ENCODE measurements at places on chromosomes 3 and 15.

DNA sequence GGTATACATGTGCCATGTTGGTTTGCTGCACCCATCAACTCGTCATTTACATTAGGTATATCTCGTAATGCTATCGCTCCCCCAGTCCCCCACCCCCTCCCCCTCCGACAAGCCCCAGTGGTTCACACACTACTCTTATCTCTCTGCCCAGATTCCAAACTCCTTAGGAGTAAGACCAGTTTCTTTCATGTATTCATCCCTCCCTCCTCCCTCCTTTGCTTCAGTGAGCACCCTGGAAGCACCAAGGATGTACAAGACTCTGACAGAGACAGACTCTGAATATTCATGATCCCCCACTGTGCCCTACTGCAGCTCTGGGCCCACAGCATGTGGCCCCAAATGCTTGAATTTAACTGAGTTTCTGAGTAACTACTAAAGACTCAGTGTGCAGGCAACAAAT is 113.8 kb upstream of the RAD18 start:
- no peak for DNase-seq

DNA sequence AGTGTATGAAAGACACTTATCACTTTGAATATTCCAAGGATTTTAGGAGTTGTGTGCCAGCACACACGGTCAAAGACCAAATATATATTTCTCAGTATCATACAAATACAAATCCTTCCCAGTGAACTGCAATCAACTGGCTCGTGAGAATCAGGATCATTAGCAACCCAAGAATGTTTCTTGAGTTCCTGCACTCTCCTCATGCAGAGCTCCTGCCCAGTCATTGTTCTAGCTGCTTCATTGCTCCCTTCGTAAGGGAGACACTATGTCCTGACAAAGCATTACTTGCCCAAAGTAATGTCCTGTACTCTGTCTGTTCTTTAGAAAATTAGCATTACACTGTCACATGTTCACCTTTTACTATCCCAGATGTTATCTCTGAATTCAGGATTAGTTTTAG is 92.0 kb upstream of the SLC4A7 start:
- DNase-seq: no peak

DNA sequence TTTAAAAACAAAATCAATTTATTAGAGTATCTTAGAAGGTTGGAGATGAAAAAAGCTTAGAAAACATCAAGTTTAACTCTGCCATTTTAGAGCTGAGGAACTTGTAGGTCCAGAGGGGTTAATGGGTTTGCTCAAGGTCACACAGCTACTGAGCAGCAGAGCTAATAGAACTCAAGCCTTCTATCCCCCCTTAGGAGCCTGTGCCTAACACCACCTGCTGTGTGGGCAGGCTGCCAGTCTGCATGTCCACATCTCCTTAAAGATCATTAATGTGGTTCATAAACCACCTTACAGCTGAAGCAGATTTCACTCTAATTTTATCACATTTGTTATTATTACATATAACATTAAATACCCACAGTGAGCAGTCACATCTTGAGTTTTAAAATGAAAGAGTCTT is 14.1 kb upstream of the SLC35G2 start:
- DNase-seq: no peak

DNA sequence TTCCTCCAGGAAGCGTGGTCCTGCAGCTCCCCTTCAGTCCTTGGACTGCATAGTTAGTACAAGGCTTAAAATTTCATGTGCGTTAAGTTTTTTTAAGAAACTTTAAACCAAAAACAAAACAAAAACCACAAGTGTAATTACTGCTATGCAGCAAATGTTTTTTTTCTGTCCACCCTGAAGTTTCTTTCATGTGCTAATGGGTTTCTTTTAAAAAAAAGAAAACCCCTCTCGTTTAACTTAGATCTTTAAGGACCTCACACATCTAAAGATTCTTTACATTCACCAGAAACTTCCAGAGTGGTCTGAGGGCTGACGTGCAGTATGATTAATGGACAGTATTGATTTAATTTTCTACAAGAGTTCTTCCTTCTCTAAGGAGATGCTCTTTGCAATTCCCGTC is 72.0 kb upstream of the PYGO1 start:
- DNase-seq: no peak

DNA sequence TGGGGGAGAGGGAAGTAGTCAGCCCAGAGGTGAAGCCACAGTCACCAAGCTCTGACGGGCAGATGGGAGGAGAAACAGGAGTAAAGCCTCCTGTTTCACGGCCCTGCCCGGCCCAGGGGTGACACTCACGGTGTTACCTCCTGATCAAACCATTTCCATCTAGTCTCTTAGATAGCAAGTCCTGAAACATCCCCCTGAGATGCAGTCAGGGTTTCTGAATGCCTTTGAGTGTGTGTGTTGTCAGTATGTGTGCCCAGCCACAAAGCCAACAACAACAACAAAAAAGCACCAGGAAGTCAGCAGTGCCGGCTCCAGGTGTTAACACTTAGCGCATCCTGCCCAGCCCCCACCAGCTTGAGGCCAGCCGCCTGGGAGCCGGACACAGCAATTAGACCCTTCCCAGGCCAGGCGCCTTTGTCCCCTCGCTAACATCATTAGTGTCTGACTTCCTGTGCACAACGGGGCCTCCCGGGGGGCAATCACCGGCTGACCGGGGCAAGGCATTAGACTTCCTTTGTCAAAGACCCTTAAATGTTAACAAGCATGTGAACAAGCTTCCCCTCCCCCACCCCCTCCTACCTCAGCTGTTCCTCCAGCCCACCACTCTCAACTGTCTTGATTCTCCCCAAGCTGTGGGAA is 34.5 kb downstream of the IL17RD start:
- DNase-seq: no peak

GRCh38 chr3:171347301-171348039 is 112.7 kb downstream of the TNIK start:
- no peak for DNase-seq

DNA sequence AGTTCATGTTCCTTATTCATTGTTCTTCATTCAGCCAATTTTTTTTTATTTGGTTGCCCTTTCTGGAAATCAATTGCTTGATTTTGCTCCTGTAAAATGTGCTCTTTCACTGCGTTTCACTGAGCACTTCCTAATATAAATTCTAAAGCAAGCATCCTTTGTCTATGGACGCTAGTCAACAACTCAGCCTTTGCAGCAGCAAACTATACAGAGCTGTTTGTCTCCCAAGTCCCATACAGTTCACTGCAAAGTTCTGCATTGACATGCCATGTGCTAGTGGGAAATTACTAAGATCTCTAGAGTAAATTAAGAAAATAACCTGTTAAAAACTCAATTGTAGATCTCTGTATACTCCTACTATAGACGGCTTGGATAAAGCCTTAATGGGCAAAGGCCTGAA is 130.1 kb upstream of the BHLHE40 start:
- no peak for DNase-seq

GRCh38 chr3:139745831-139746230 is 68.1 kb upstream of the NMNAT3 start:
- no peak for DNase-seq

DNA sequence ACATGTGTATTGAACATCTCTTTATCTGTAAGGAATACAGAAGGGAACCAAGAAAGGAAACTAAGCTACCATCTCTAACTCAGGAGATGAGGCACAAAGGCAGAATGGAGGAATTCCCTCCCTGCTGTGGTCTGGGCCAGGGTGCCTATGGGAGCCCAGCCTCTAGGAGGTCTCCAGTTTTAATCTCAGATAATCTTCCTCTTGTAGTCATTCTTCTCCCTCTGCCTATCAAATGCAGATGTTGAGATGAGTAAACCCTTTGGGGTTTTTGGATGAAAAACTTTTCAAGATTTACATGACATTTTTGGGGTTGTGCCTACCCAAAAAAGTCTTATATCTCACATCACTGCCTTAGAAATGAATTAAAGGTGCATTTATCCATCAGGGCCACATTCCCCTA is 23.3 kb downstream of the SCG5 start:
- no peak for DNase-seq

DNA sequence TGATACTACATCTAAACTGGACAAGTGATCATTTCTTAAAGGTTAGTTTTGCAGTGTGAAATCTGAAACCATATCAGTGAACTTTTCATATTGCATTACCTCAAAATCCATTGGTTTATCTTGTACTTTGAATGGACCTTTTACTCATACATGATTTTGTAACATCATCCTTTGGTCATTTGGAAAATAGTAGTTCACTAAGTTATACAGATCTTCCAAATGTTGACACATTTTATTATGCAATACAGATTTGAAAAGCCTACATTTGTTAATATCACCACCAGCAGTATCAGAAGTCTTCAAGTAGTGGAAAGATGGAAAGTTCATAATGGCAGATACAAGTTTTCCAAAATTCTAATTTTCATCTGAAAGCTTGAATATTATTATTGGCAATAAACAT is 64.0 kb upstream of the CDV3 start:
- no peak for DNase-seq

DNA sequence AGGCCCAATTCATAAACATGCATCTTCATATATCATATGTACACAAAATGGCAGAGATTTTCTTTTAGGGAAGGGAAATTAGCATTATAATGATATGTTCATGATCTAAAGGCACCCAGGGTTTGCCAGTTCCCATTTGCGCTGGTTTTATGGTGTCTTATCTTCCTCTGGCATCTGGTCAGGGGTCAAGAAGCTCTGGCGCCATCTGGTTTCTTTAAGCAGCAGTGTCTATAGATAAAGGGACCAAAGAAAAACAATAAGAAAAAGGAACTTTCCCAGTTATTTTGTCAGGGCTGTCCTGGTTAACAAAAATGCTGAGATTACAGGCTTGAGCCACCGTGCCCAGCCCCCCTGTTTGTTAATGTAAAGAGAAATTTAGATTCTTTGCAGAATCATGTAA is 3.3 kb upstream of the DCP1A start:
- DNase-seq: no peak

DNA sequence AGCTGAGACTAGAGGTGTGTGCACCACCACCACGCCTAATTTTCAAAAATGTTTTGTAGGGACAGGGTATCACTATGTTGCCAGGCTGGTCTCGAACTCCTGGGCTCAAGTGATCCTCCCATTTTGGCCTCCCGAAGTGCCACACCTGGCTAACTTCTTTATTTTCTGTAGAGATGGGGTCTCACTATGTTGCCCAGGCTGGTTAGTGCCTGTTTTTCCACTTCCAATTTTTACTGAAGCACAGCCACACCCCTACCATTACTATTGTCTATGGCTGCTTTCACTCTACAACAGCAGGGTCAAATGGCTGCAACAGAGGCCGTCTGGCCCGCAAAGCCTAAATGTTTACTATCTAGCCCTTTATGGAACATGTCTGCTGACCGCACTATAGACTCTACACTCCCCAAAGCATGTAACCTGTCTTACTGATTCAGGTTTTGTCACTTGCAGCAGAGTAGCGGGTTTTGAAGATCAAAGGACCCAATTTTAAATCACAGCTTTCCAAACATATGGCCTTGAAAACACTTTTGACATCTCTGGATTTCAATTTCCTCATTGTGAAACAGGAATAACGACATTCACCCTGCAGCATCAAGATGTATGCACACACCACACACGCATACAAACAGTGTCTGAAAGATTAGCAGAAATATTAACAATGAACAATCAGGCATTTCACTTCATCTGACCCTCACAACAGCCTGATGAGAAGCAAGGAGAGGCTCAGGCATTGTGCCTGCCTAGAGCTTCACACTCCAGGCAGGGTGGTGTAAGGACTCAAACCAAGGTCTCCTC is 46.1 kb downstream of the SCAP start:
- no peak for DNase-seq

DNA sequence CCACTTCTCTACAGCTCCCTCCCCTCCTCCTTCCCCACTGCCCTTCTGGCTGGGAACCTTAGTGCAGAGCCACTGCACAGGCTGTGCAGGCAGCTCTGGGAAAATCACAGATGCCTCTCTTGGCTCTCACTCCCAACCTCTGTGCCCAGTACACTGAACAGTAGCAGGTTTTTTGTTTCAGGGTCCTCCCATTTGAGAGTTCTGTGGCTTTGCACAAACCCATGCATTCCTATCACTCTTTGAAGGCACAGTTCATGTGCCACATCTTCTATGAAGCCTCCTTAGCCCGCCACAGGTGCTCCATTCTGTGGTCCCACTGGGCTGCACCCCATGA is 103.9 kb downstream of the SNRK start:
- DNase-seq: no peak

DNA sequence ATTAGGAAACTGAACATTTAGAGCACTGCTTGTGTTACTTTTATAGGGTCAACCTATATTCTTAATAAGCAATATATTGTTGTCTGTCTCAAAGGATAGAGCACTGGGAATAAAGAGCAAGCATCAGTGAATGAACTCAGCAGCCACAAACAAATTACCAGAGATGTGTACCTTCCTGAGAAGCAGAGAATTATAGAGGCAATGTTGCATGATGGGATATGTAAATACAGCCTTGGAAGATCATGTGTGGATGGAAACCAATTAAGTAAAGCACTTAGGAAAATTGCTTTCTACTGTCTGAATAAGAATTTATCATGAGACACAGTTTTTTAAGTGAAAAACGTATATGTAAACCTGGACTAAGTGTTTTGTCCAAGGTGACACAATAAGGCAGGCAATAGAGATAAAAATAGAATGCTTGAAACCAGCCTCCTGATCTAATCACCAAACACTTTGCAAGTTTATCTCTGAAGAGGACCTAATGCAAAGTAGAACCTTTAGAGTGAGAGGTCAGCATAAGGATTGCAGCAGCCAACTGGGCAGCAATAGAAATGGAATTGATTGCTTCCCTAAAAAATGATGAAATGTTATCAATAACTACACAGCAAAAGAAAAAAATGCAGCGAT is 848.0 kb downstream of the TUSC7 start:
- DNase-seq: no peak

DNA sequence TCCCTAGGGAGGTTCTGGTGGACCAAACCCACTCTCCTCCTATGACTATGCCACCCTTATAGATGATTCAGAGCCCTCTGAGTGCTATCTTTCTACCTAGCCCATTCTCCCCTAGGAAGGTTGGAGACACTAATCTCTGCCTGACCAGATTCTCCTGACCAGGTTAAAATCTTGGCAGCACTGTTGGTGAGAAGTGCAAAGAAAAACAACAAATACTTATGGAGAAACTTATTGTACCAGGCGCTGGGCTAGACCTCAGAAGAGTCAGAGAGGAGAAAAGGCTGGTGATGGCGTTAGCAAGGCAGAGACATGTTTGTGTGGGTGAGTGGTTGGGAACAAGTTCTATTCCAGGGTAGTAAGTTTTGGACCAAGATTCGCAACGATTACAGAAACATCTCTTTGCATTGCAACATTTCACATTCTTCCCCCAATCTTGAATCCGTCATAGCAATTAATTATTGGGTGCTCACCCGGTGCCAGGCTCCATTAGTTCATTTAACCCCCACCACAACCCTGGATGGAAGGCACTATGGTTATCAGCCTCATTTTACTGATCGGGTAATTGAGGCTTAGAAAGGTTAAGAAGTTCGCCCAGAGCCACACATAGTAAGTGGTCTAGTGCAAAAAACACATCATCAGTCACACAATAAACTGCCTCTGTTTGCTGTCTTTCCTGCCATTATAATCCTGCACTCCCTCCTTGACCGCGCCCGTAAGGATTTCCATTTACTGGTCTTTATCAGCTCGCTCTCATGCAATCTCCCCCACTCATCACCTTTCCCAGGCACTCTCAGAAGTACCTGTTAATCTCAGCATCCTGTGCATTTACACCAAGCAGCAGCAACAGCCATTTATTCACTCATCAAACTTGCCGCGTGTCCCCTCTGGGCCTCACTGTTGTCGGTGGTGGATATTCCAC is 655 bp upstream of the TSPAN3 start:
- no peak for DNase-seq

- no peak for DNase-seq
Observed at GRCh38 chr3:145022447-145022846, 1050.8 kb downstream of the DIPK2A start.

GRCh38 chr3:45110509-45110833 is 35.7 kb downstream of the CDCP1 start:
- DNase-seq: no peak

Measured in activated T-helper 1 cell treated with anti-CD3 and anti-CD28 coated beads, Interleukin-2, amount 50 U/mL, for 16 hours (primary cell).